ENCODE measurements at places on chromosomes 1 and 21.

DNA sequence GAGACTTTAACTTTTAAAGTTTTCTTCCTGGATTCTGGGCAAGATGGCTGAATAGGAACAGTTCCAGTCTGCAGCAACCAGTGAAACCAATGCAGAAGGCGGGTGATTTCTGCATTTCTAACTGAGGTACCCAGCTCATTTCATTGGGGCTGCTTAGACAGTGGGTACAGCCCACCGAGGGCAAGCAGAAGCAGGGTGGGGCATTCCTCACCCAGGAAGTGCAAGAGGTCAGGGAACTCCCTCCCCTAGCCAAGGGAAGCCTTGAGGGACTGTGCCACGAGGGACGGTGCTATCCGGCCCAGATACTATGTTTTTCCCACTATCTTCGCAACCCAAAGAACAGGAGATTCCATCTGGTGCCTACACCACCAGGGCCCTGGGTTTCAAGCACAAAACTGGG, 121.0 kb downstream of the VAV3 start:
- no peak for DNase-seq

DNA sequence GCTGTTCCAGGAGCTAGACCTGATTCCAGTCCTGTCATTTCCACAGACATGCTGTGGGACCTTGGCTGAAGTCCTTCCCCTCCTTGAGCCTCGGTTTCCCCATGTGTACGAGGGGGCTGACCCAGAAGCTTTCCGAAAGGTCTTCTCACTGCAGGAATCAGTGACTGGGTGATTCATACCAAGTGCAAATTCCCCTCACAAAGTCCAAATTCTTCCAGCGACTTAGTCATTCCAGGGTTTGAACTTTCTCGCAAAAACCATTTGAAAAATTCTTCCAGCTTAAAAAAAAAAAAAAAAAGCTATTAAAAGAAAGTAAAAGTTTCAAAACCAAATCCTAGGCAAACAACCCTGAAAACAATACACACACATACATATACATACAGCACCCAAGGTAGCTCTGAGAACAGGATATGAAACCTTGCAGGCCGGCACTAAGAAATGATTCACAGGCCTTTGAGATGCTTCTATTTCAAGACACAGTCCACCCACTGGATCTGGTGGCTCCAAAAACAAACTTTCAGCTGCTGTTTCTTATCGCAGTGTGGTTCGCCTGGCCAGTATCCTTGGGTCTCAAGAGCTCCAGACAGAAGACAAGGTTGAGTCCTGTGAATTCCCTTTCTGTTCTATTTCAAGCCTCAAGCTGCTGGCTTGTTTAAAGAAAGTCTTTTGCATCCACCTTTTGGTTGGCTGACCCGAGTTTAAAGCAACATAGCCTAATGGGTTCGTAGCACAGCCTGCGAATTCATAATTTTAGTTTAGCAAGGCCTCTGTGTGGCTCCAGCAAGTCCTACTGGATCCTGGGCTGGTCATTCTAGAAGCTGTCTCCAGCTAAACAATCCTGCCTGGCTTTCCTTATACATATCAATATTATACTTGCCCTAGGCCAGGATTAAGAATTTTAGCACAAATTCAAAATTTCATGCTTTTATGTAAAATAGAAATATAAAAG, 18.0 kb upstream of the ID3 start:
- no peak for DNase-seq

DNA sequence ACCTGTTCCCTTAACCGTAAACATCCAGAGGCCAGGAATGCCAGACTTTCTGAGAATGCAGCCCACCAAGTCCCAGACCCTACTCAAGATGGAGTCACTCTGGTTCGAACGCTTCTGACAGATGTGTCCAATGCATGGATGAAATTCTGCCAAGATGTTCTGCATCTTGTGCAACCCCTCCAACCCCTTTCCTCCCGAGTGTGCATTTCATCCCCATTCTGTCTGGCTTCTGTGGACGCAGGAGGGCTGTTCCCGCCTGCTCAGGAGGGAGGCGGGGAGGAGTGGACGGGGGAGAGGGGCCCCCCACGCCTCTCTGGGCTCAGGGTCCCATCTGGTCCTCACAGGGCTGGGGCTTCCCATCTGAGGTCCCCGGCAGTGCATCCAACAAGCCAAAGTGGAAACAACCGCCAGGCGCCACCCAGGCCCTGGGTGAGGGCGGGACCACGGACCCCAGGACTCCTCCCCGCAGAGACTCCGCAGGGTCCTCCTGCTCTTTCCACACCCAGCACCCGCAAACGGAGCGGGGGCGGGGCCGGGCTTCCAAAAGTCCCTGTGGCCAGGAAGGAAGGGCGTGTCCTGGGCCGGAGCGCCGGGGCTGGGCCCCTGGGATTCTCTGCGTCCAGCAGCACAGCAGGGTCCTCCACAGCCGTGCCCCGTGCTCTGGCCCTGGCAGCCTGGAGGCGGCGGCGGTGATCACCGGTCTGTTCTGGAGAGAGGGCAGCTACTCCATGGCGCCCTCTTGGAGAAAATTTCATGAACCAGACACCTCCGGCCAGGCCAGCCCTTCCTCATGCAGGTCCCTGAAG, 27.8 kb upstream of the SUMO3 start:
- DNase-seq = no peak

DNA sequence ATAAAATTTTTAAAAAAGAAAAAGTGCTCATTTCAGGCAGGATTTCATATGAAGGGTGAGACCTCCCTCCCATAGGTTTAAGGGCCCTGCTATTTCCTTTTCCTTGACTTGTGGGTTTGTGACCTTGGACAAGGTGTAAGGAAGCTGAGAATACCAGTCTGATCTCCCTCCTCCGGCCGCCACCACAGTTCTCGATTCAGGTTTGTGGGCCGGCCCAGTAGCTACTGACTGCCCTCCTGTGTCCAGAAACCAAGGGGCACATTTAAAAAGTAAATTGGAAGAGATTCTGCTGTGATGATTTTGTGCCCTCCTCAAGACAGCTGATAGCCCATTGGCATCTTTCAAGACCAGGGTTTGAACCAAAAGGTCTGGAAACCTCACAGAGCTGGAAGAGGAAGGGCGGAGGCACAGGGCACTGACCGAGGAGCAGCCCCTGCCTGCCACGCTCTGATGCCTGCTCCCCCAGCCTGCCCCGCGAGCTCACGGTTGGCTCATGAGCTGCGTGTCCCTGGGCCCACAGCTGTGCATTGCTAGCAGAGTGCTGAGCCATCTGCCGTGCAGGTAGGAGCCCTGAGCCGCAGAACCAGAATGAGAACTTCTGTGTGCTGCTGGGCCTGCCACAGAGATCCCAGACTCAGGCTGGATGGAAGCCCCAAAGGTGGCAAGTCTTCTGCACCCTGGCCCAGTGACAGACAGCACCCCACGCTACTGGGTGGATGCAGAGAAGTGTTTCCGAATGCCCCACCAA, 348.7 kb downstream of the NPHP4 start:
- no peak for DNase-seq

- DNase-seq = no peak
These were observed 20.1 kb downstream of the INKA2 start for GRCh38 chr1:111719135-111719534.

- no peak for DNase-seq
These were observed 30.1 kb downstream of the CDCA8 start for GRCh38 chr1:37722181-37723071.

Measured in stimulated activated CD4-positive, alpha-beta T cell treated with anti-CD3 and anti-CD28 coated beads, TNF-alpha, amount 100 ng/mL, for 1 hour (primary cell).